Stimulated activated naive CD8-positive, alpha-beta T cell treated with anti-CD3 and anti-CD28 coated beads, Interleukin-15, amount 100 ng/mL, for 72 hours (primary cell): ENCODE measurements at places on chromosomes 7 and 10.

DNA sequence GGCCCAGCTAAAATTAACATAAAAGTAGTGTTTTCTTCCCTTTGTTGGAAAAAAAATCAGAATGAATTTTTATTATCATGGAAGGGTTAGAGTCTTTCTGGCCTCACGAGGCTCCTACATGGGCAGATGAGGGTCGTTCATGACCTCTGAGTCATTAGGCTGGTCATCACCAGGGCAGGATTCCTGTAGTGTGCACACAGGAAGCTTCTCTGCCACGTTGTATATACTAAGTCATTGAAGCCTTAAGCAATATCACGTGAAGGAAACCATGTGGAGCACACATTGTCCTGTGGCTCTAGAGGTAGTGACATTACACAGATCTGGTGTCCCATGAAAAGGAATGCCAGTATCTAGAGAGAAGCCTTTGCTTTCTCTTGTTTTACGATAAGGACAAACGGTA is 84.7 kb upstream of the C1QL3 start:
- DNase-seq, result no peak

GRCh38 chr7:12244129-12244528 is 33.0 kb downstream of the TMEM106B start:
- DNase-seq, result no peak

DNA sequence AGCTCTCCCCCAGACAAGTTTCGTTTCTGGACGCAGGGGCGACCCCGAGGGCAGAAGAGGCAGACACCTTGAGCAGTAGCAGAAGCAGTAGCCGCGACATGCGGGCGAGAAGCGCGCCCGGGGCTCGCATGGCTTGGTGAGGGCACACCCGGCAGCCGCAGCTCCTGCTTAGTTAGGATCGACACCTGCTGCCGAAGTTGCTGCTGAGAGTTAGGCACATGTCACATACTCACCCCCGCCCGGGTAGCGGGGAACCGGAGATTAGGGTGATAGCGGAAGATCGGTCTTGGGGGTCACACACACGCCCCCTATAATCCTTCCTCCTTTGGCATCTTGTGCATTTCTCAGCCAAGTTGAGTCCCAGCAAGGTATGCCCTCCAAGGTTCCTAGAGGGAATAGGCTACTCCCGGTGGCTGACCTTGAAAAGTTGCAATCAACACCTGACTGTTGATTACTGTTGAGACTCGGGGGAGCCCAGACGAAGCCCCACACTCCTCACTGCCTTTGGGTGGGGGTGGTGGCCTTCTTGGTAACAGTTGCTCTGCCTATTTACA is 668 bp downstream of the GPR37 start:
- peak; percentile 30 for DNase-seq

- no peak for DNase-seq
Observed at GRCh38 chr7:149561072-149561471, 63.5 kb upstream of the ZNF746 start.

DNA sequence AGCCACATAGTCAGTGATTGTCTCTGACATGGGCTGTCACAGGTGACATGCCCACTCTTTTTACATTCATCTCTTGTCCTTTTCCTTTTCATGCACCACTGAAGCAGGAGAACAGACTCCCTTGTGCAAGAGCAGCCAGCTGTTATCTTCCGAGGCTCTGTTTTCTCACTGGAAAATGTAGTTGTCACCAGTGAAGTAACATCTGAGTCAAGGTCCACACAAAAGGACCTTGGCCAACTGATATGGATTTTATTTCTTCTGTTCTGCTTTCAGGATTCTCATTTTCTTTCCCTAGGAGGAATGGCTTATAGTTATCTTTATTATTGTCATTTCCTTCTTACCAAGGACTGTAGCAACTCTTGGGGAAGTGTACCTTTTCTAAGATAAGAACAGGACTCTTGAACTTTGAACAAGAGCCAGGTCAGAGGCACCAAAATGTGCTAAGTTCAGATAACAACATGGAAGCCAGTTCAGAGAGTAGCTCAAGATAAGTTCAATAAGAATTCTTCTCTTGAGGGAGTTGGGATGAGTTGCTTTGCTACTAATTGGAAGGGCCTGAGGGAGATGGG is 22.7 kb downstream of the AVPI1 start:
- DNase-seq, result no peak

DNA sequence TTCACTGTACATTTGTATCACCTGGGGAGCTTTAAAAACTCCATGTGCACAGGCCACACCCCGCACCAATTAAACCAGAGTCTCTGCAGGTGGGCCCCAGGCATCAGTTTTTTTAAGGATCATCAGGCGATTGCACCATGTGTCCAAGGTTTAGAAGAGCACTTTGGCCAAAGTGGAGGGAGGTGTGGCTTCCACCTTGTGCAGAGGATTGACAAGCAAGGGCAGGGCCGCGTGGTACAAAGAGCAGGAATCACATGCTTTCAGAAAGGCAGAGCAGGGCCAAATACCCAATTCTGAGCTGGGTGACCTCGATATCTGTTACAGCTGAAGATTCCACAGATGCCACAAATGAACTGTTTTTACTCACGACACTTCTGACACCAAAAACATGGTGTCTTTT is 52.4 kb downstream of the NOC3L start:
- DNase-seq, result no peak
